Effector memory CD4-positive, alpha-beta T cell (primary cell): ENCODE measurements at places on chromosomes 6 and 20.

GRCh38 chr6:282867-283416, 9.3 kb upstream of the DUSP22 start:
- no peak for DNase-seq

DNA sequence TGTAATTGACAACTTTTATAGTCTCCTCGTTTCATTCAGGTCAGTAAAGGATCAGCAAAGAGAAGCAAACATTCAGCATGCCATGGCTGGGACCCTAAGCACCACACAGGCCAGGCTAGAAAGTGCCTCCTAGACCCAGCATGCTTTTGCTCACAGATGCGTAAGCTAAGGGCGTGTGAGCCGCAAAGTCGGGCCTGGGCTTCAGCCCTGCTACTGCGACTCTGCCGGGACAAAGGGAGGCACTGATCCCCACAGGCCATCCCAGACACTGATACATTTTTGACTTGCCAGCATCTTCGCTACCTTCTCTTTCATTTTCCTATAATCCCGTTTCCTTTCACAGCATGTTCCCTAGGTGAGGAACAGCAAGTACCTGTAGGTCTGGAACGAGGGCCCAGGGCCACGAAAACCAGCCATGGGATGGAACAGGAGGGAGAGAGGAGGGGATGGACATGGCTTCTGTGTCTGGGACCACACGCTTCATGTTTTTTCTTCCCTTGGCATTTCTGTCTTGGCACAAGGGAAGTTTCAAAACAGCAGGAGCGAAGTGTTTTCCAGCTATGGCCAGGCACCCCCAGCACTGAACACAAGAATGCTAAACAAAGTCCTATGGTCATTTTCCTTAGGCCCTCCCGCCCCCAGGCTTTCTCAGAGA, 42.6 kb downstream of the IRF4 start:
- no peak for DNase-seq

DNA sequence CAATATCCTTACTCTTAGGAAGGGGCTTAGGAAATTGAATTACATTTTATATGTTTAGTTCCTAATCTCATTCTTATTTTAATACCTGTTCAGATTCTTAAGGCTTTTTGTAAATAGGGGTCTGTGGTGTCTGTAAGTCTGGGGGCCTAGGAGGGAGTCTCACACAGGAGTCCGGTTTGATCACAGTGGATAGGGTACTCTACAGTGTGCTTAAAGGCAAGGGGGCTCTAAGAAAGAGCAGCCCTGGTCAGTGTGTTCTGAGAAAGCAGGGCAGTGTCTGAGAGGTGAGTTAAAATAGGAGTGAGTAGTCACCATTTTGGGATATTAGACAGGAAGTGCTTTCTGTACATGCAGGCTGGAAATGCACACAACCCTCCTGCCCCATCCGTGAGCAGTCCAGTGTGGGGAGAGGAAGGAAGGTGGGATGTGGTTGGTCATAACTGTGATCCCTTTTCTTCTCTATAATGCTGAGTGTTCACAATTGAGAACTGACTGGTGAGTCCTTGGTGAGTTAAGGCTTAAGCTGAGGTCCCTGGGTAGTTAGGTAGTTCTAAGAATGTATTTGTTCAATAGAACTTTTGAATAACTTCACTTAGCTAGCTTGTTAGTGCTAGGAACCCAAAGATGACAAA, 50.0 kb downstream of the CDKAL1 start:
- DNase-seq: no peak

DNA sequence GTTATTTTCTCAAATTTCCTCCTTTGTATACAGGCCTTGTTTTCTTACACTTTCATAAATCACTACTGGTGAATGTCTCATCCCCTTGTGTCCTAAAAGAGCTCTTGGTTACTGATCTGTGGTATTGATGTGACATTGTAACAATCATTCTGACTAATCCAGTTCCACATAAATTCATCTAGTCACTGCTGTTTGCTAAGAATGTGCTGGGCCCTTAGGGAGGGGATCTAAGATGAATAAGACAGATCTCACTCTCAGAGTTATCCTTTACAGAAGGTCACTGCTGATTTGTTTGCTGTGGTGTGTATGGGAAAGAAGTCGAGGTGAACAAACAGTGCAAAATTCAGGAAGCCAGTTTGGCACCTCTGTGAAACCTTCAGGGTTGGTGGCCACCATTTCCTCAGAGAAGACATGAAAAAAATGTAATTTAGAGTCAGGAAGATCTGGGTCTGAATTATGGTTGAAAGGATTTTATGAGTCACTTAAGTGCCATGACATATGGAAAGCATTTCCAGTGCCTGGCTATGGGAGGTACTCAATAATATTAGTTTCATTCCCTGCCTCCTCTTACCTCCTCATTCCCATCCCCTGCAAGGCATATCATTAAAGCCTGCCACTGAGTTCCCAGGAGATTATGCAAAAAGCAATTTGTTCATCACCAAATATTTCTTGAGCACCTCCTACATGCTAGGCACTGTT, 121.8 kb downstream of the COL9A1 start:
- DNase-seq: no peak

DNA sequence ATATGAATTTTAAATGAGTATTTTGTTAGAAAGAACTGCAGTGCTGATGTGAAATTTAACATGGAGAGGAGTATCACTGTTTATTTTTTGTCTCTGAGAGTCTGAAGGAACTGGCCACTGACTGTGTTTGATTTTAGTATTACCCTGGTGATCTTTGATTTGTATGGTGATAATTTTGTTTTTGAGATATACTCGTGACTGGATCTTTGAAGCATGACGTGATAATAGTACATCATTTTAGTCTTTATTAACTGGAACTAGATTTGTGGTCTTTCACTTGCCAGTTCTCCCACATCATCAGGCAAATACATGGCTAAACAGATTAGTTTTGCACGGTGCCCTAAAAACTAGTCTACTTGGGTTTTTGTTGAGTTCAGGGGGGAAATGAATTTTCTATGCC, 55.5 kb downstream of the ARID1B start:
- no peak for DNase-seq

GRCh38 chr6:32382757-32383420, 11.2 kb upstream of the TSBP1 start:
- no peak for DNase-seq

- DNase-seq: no peak
Observed at GRCh38 chr6:34457742-34458735, 7.8 kb upstream of the PACSIN1 start.

DNA sequence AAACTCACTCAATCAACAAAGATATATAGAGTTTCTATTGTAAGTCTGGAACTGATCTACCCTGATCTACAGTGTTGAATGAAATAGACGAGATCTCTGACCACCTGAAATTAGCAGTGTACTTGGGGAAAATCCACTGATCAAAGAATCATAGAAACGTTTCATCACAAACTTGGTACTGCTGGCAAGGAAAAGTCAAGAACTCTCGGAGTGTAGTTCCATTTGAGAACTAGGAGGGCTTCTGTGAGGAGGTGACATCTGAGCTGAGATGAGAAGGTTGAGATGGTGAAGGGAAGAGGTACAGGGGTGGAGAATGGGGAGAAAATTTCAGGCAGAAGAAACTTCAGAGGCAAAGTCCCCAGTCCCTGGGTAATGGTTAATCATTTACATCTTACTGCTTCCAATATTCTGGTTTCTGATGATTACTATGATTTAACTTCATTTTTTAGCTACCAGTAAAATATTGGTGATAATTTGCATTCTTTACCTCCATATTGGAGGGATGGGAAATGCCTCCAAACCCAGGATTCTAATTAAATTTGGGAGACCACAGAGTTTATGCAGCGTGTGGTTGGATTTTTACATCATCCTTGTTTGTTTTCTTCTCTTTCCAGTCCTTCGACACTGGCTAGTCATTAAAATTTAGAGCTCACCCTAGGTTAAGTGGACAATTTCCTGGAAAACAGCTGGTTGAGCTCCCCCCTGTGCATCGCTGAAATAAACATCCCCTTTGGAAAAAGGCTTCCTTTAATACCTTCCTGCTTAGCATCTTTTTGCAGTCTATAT, 191.9 kb downstream of the BCAS1 start:
- no peak for DNase-seq

GRCh38 chr6:43865932-43866645, 96.1 kb downstream of the VEGFA start:
- no peak for DNase-seq

GRCh38 chr6:37244430-37245310, 12.9 kb upstream of the TBC1D22B start:
- DNase-seq: no peak

DNA sequence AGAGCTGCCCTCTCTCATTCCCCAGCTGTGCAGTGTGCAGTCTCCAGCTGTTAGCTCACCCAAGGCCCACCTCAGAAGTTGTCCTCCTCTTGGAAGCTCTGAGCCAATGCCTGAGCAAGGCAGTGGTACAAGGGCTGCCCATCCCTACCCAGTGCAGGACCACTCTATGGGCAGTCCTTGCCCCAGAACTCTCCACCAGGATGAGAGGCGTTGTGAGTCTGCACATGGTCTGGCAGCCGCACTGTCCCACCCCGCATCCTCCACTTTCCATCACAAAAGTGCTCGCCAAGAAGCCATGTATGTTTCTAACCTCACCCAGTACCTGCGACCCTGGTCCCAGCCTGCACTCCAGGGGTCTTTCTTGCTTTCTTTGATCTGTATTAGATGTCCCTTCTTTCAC, 175.1 kb upstream of the PMEPA1 start:
- DNase-seq: no peak

GRCh38 chr6:14074476-14075094, 43.0 kb upstream of the CD83 start:
- DNase-seq: no peak

DNA sequence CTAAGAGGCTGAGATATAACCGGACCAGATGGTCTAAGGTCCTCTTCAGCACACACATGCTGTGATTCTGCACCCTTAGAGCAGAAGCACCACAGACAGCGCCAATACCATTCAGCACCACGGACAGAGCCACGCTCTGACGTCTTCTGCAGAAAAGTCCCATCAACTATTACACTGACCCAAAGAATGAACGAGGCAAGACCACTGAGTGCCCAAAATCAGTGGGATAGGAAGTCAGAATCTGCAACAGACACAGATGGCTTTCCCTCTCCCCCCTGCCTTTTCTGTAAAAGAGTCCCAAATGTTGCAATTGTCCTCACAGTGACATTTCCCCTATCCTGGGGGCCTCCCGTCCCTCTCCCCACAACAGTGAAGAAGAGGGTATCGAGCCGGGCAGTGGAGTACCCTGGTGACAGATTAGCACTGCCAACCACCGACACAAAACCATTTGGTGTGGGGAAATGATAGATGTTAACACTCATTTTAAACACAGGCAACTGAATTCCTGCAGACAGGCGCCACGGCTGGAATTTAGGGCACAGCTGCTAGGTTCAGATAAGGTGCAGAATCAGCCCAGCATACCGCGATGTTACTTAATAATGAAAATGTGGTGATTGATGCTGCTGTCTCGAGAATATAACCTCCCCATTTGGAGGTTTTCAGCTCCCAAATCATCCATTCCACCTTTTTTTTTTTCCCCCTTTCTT, 66.6 kb upstream of the CTNNBL1 start:
- no peak for DNase-seq

- DNase-seq: no peak
Observed at GRCh38 chr6:168214586-168215104, 104.9 kb downstream of the DACT2 start.

DNA sequence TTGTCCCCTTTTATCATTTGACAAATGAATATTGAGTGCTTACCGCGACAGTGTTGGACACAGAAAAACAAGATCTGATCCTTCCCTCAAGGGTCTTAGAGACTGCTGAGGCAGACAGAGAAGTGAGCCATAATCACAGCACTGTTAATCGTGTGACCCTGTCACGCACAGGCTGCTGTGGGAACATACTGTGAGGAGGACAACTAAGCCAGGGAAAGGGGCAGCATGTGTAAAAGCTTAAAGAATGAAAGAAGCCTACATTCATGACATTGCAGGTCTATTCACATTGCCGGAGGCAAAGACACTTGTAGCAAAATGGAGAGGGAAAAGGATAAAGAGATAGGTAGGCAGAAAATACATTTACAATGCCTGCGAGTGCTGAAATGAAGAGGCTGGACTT, 32.7 kb downstream of the TRDN start:
- DNase-seq: no peak

GRCh38 chr20:58603721-58604120, 47.4 kb upstream of the STX16 start:
- no peak for DNase-seq

GRCh38 chr6:147205690-147206600, 1.7 kb downstream of the STXBP5 start:
- DNase-seq: no peak

- DNase-seq: no peak
Observed at GRCh38 chr6:64280569-64280968, 645.0 kb downstream of the PHF3 start.

- DNase-seq: no peak
Observed at GRCh38 chr6:43899830-43900229, 129.8 kb downstream of the VEGFA start.

GRCh38 chr20:25257130-25257529, 9.2 kb downstream of the PYGB start:
- DNase-seq: no peak

GRCh38 chr20:33552519-33552918, 62.6 kb downstream of the CBFA2T2 start:
- DNase-seq: no peak

GRCh38 chr20:23118766-23119165, 32.6 kb upstream of the CD93 start:
- DNase-seq: no peak

DNA sequence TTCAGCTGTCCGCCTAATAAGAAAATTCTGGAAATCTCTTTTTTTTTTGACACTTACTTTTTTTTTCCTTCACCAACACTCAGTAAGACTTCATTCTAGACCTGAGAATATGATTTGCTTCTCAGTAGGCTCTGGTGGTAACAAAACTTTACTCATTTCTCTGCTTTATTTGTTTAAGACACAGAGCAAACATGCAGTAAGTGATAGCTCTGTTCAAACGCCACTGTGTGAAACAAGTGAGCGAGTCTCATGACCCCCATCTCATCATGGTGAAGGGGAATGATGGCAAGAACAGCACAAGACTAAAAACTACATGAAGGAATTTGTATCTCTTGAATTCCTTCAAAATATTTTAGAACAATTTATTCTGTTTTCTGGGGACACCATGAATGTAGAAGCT, 541.6 kb upstream of the POU3F2 start:
- DNase-seq: no peak

DNA sequence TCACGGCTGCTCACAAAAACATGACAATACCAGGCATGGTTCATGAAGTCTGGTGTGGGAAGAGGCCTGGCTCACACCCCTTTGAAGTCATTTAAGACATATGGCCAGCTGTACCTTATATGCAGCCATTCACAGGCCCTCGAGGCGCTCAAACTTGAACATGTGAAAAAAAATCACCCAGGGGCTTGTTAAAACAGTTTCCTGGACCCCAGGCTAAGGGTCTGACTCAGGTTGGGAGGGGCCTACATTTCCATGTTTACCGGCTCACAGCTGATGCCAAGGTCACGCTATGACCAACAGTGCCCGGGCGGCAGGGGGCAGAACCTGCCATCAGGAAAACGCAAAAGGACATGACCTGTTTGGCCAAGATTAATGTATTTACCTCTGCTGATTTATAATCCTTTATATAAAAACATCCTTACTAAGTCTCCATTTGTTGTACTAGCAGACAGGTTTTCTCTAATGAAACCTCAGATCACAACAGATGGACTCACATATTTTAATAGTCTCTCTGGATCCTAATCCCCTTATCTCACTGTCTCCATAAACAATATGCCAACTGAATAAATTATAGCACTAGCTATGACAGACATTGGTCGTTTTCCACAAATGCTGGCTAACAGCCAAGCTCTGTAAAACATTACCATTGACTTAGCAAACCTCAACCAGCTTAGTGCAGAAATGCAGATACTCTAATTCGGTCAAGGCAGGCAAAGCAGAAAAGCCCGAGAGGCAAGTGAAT, 19.9 kb downstream of the EZR start:
- DNase-seq: no peak

- DNase-seq: no peak
Observed at GRCh38 chr6:11659757-11660156, 118.8 kb downstream of the ADTRP start.

GRCh38 chr20:45813006-45813340, 529 bp downstream of the UBE2C start:
- no peak for DNase-seq
